ENCODE measurements at places on chromosomes 1 and 21. TPM values are rescaled to one million over a fixed set of nuclear protein-coding genes. Genes with fewer than 3 reads are reported as not detected.

Gene CR1
- 2.9 TPM for total RNA-seq

Gene CALML6
- 0.17 TPM for total RNA-seq

Gene RAB7B
- 0.39 TPM for total RNA-seq

Gene DNAH14
- 17.8 TPM for total RNA-seq

Gene SELL
- 2.5 TPM for total RNA-seq

Gene TTC24
- not detected for total RNA-seq

GRCh38 chr1:92346866-92347640, 48.2 kb downstream of the RPAP2 start:
- no peak for DNase-seq
- no peak overlapping the region for H3K4me3 ChIP-seq
- no peak overlapping the region for H3K27ac ChIP-seq
- peaks cover 14% of the 10 kb centered on the region for H3K36me3 ChIP-seq
- no peaks in the 10 kb centered on the region for H3K4me1 ChIP-seq

DNA sequence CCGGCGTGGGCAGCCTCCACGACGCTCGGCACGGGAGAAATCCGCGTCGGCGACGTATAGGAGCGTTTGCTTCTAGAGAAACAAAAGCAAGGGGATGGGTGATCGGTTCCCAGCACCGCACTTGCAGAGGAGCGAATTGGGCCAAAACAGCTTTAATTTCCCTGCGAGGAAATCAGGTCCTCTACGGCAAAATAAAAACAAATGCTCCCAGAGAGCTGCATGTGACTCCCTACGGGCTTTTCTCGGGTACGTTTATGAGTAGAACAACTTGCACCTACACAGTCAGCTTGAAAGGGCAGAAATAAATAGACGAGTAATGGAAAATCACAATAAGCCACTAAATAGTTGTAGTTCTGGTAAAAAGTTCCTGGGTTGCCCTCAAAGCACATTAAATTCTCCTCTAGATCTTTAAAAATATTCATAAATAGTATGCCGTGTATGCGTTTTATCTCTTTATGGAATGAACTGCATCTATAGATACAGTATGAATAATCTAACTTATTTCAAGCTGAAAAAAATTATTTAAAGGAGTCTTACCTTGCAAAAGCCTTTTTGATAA, 1.2 kb downstream of the NHLH2 start:
- H3K27ac ChIP-seq, result no peak overlapping the region
- no peak for DNase-seq
- peaks cover 85% of the 10 kb centered on the region for H3K27me3 ChIP-seq

- peak; percentile 80 for DNase-seq
- no peaks in the 10 kb centered on the region for H3K36me3 ChIP-seq
- H3K4me1 ChIP-seq, result no peaks in the 10 kb centered on the region
- H3K27me3 ChIP-seq, result peaks cover 24% of the 10 kb centered on the region
- no peak overlapping the region for H3K27ac ChIP-seq
- H3K4me3 ChIP-seq, result no peak overlapping the region
These were observed 55.7 kb upstream of the ETV3 start for GRCh38 chr1:157193702-157194391.

- no peak for DNase-seq
- H3K27ac ChIP-seq, result no peak overlapping the region
- peaks cover 10% of the 10 kb centered on the region for H3K4me1 ChIP-seq
These were observed 1.7 kb upstream of the CHI3L2 start for GRCh38 chr1:111225717-111226400.

DNA sequence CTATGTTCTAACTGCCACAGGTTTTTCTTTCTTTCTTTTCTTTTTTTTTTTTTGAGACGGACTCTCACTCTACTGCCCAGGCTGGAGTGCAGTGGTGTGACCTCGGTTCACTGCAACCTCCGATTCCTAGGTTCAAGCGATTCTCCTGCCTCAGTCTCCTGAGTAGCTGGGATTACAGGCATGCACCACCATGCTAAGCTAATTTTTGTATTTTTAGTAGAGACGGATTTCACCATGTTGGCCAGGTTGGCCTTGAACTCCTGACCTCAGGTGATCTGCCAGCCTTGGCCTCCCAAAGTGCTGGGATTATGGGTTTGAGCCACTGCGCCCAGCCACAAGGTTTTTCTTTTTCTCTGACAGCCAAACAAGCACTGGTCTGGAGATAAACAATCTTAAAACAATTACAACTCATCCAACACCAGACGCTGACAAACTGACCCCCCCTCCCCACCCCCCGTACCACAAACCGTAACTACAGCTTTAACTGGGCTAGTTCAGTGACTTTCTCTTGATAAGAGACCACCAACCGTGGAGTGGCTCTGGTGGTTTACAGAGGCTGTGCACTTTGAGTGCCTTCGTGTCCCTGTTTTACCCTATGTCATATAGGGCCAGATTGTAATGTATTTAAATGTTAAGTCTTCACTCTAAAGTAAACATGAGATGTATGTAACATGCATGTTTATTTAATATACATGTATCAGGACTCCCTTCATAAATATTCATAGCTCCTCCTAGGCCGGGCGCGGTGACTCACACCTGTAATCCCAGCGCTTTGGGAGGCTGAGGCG, 19.5 kb upstream of the PUM1 start:
- H3K27ac ChIP-seq, result no peak overlapping the region
- no peaks in the 10 kb centered on the region for H3K36me3 ChIP-seq
- no peaks in the 10 kb centered on the region for H3K27me3 ChIP-seq
- no peak for DNase-seq

- H3K27me3 ChIP-seq, result no peaks in the 10 kb centered on the region
- no peak overlapping the region for H3K4me3 ChIP-seq
- DNase-seq, result peak; percentile 8
- H3K4me1 ChIP-seq, result no peaks in the 10 kb centered on the region
- no peaks in the 10 kb centered on the region for H3K36me3 ChIP-seq
- H3K27ac ChIP-seq, result no peak overlapping the region
These were observed 178.1 kb upstream of the PBX1 start for GRCh38 chr1:164380893-164381292.

GRCh38 chr21:46058431-46059145, 39.3 kb upstream of the COL6A2 start:
- no peak overlapping the region for H3K4me3 ChIP-seq
- H3K36me3 ChIP-seq, result no peaks in the 10 kb centered on the region
- H3K27me3 ChIP-seq, result no peaks in the 10 kb centered on the region
- no peak overlapping the region for H3K27ac ChIP-seq
- DNase-seq, result no peak

- H3K36me3 ChIP-seq, result no peaks in the 10 kb centered on the region
- peak overlapping the region; percentile 93 for H3K27ac ChIP-seq
- peaks cover 26% of the 10 kb centered on the region for H3K4me1 ChIP-seq
- H3K27me3 ChIP-seq, result no peaks in the 10 kb centered on the region
These were observed 24.6 kb upstream of the PRDM15 start for GRCh38 chr21:41903559-41904351.

DNA sequence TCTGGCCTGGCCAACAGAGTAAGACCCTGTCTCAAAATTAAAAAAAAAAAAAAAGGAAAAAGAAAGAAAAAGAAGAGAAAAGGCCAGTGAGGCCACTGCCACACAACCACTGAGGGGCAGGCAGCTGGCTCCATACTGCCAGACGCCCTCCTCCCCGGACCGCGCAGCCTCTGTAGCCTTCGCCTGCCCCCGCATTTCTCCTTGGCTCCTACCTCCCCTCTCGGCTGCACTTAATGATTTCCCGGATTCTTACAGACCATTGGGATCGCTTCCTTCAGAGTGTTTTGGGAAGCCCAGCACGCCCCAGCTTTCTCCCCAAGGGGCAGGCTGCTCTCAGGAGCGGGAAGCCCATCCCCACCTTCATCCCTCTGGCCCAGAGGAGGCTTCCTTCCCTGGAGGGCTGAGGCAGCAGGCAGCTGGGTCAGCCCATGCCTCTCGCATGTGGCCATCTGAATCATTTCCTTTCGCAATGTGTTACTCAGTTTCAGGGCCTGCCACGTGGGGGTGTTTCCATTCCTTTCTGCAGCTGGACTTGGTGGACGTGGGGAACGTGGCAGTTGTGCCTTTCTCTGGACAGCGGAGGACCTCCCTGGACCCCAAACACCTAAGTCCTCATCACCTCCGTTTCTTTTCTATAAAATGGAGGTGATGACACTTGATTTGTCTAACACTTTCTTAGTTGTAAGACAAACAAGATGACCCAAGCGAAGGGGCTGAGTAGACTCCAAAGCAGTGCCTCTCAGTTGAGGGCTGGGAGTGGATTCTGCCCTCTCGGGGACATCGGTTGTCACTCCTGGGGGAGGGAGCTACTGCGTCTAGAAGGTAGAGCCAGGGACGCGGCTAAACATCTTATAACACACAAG, 2.3 kb downstream of the SLC2A5 start:
- H3K4me3 ChIP-seq, result no peak overlapping the region
- H3K27ac ChIP-seq, result peak overlapping the region; percentile 56
- H3K36me3 ChIP-seq, result no peaks in the 10 kb centered on the region
- peaks cover 10% of the 10 kb centered on the region for H3K4me1 ChIP-seq
- no peaks in the 10 kb centered on the region for H3K27me3 ChIP-seq

DNA sequence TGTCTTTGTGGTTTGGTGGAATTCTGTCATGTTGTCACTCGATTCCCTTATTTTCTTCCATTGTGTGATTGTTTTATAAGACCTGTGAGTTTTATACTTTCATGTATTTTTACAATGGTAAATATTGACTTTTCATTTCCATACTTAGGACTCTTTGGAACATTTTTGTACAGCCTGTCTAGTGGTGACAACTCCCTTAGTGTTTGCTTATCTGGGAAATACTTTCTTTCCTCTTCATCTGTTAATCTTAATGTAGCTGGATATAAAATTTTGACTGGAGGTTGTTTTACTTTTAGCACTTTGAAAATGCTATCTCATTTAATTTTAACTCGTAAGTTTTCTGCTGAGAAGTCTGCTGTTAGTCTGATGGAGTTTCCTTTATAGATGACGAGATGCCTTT, 310.5 kb downstream of the NUF2 start:
- H3K4me3 ChIP-seq, result no peak overlapping the region
- no peaks in the 10 kb centered on the region for H3K4me1 ChIP-seq
- no peak for DNase-seq
- no peaks in the 10 kb centered on the region for H3K36me3 ChIP-seq
- H3K27ac ChIP-seq, result no peak overlapping the region

DNA sequence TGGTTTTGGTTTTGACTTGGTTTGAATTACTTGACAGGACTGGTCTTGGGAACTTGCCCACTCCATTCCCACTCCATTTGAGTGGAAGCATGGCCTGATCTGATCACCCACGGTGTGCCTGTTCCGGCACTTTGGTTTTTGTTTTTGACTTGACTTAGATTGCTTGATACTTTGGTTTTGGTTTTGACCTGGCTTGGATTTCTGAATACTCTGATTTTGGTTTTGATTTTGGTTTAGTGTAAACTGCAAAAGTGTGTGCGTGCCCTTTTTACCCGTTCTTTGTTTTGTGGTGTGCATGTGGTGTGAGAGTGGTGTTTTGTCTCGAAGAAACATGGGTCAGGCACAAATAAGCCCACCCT, 50.0 kb downstream of the ADCY10 start:
- H3K4me1 ChIP-seq, result no peaks in the 10 kb centered on the region
- no peaks in the 10 kb centered on the region for H3K36me3 ChIP-seq
- no peak for DNase-seq
- H3K4me3 ChIP-seq, result no peak overlapping the region

GRCh38 chr1:2270260-2271100, 42.4 kb downstream of the SKI start:
- DNase-seq, result no peak
- no peak overlapping the region for H3K4me3 ChIP-seq
- H3K36me3 ChIP-seq, result no peaks in the 10 kb centered on the region
- H3K27me3 ChIP-seq, result no peaks in the 10 kb centered on the region
- no peak overlapping the region for H3K27ac ChIP-seq
- H3K4me1 ChIP-seq, result peaks cover 78% of the 10 kb centered on the region

DNA sequence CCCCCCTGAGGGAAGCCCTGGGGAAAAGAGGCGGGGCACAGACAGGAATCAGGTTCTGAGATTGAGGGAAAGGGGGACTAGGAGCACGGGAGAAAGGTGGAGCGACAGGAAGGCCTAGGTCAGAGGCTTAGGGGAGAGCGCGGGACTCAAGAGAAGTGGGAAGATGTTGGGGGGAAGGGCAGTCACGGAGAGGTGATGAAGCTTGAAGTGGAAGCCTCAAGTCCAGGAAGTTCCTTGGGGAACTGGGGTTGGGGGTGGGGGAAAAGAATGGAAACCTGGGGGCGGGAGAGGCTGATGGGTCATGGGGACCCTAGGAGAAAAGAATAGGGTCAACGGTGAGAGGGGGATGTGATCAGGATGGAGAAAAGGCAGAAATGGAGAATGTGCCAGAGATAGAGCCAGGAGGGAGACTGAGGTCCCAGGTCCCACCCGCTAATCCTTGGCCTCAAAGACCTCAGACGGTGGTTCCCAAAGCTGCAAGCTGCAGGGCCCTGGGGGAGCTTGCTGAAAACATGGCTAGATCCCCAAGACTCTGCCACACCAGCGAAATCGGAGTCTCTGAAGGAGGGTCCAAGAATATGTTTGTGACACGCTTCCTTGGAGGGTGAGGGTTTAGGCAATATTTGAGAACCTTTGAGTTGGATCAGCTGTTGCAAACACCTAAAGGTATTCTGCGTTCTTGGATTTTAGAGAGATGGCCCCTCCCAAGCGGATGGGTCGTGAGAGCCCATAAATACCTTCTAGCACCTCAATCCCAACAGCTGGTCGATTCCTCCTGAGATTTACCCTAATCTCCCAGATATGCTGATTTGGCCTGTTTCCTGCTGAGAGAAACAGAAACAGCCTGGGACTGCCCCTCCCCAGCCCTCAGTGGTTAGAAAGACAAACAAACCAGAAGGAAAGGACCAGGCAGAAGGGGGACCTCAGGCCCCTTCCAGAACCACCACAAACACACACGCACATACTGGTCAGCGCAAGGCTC, 3.6 kb downstream of the C1orf232 start:
- H3K36me3 ChIP-seq, result no peaks in the 10 kb centered on the region
- no peaks in the 10 kb centered on the region for H3K27me3 ChIP-seq
- no peak overlapping the region for H3K27ac ChIP-seq

DNA sequence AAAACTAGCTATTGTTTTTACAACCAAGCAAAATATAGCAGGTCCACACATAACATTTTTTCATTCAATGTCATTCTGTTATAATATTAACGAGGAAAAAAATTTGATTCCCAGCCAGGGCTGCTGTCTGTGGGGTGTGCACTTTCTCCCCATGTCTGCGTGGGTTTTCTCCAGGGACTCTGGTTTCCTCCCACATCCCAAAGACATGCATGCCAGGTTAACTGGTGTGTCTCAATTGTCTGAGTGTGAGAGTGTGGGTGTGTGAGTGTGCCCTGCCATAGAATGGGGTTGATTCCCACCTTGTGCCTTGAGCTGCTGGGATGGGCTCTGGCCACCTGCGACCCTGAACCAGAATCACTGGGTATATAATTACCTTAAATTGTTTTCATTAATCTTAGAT, 60.1 kb downstream of the MAP3K21 start:
- no peaks in the 10 kb centered on the region for H3K27me3 ChIP-seq
- no peak overlapping the region for H3K4me3 ChIP-seq
- H3K4me1 ChIP-seq, result no peaks in the 10 kb centered on the region
- H3K36me3 ChIP-seq, result no peaks in the 10 kb centered on the region
- no peak for DNase-seq
- no peak overlapping the region for H3K27ac ChIP-seq

GRCh38 chr21:37843191-37843590, 73.1 kb downstream of the KCNJ6 start:
- no peak overlapping the region for H3K4me3 ChIP-seq
- H3K27me3 ChIP-seq, result no peaks in the 10 kb centered on the region
- no peaks in the 10 kb centered on the region for H3K36me3 ChIP-seq
- H3K27ac ChIP-seq, result no peak overlapping the region

- DNase-seq, result no peak
- H3K4me1 ChIP-seq, result peaks cover 22% of the 10 kb centered on the region
- peak within 1 kb of the TSS; percentile 74 for H3K4me3 ChIP-seq
- no peaks in the 10 kb centered on the region for H3K36me3 ChIP-seq
These were observed at the start of gene CCDC18 for GRCh38 chr1:93180723-93181613. CCDC18 (plus strand) TSS chr1:93180724; CDS start chr1:93183362, 2,638 bp downstream.

- no peak for DNase-seq
- H3K4me3 ChIP-seq, result no peak overlapping the region
- H3K27ac ChIP-seq, result no peak overlapping the region
- H3K27me3 ChIP-seq, result no peaks in the 10 kb centered on the region
- no peaks in the 10 kb centered on the region for H3K36me3 ChIP-seq
- no peaks in the 10 kb centered on the region for H3K4me1 ChIP-seq
These were observed 11.5 kb upstream of the CFAP45 start for GRCh38 chr1:159911326-159912070.

Data from adrenal gland (tissue), 19 donors.